Esophagus squamous epithelium (tissue), 5 donors: ENCODE measurements at places on chromosomes 3 and 15.

GRCh38 chr3:146077181-146077580, 83.8 kb downstream of the PLOD2 start:
- DNase-seq = no peak

GRCh38 chr15:62648954-62649353, 393.6 kb upstream of the TPM1 start:
- DNase-seq = no peak

GRCh38 chr15:45921376-45921775, 286.5 kb downstream of the SQOR start:
- DNase-seq = no peak

DNA sequence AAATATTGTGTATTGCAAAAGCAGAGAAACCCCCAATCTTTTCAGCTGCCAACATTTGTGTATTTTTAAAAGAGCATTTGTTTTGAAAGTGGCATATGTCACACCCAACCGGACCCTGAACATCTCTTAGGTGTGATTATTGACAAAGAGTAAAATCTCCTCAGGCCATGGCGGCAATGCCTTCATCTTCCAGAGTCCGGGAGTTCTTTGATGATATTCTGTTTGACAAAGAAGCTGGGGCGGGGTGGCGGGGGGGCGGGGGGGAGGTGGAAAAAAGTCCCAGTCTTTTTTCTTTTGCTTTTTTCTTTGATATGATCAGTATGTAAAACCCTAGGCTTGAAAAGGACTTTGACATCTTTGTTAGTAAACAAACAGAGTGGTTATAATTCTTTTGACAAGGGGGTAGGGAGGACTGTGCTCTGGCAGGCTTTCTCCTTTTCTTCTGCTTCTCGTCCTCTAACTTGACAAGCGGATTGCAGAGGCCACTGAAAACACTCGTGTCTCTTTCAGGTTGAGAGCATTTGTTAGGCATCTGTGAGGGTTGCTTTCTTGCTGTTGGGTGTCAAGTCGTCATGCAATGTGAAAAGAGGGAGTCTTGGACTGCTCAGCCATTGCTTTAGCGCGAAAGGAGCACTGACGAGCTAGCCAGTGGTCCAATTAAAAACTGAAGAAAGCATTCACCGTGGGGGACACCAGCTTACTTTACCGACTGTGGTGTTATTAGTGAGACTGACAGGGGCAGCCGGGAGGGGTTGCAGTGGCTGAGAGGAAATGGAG, 243.2 kb downstream of the NSUN3 start:
- DNase-seq = no peak

- DNase-seq = no peak
These were observed 13.2 kb downstream of the GRK7 start for GRCh38 chr3:141776376-141776775.

GRCh38 chr3:195150181-195151118, 120.5 kb downstream of the XXYLT1 start:
- no peak for DNase-seq
